Adrenal gland (tissue), 19 donors: ENCODE measurements at places on chromosomes 4 and X. TPM values are rescaled to one million over a fixed set of nuclear protein-coding genes. Genes with fewer than 3 reads are reported as not detected.
A peak's percentile ranks its signal among the peaks of the same experiment; 100 is the strongest.

- H3K36me3 ChIP-seq: no peaks in the 10 kb centered on the region
- H3K27ac ChIP-seq: no peak overlapping the region
- no peaks in the 10 kb centered on the region for H3K4me1 ChIP-seq
- H3K4me3 ChIP-seq: no peak overlapping the region
- no peak for DNase-seq
Observed at GRCh38 chr4:162457071-162457865, 293.5 kb upstream of the FSTL5 start.

DNA sequence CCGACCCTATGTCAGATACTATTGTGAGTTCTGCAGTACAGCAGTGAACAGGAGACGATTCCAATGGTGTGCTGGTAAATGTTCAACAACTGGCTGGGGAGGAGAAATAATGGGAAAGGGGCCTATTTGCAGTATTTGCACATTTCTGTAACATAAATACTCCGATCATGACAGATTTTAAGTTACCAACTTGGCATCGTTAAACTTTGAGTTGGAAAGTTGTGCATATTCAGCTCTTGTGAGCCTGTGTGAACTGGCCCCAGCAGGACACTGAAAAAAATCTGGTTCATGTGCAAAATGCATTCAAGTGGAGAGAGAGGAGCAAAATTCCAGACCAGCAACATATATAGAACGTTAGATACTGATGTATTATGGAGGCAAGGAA lies 175.0 kb downstream of the MAPK10 start:
- H3K4me1 ChIP-seq: no peaks in the 10 kb centered on the region
- H3K4me3 ChIP-seq: no peak overlapping the region
- no peak for DNase-seq
- H3K27me3 ChIP-seq: no peaks in the 10 kb centered on the region
- no peaks in the 10 kb centered on the region for H3K36me3 ChIP-seq

DNA sequence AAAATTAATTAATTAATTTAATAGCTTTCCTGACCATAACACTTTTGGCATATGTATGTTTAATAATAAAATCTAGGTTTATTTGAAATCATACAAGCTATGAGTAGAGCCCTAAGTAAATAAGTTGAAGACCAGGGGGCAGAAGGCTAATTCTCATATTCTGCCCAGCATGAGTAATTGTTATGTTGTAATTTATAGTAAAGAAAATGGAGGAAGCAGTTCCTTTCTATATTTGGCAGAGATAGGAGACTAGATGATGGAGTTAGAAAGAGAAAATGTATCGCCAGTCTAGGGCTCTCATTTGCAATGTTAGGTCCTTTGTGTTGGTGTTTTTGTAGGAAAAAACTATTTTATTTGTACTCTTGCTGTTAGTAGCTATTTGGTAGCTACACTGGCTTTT lies 89.1 kb downstream of the FNIP2 start:
- H3K36me3 ChIP-seq: no peaks in the 10 kb centered on the region
- no peak overlapping the region for H3K27ac ChIP-seq
- no peaks in the 10 kb centered on the region for H3K4me1 ChIP-seq
- no peaks in the 10 kb centered on the region for H3K27me3 ChIP-seq
- DNase-seq: no peak

GRCh38 chrX:82224961-82225360 lies 1023.1 kb downstream of the SH3BGRL start:
- no peak overlapping the region for H3K4me3 ChIP-seq
- H3K27me3 ChIP-seq: no peaks in the 10 kb centered on the region
- H3K36me3 ChIP-seq: no peaks in the 10 kb centered on the region
- no peaks in the 10 kb centered on the region for H3K4me1 ChIP-seq
- no peak overlapping the region for H3K27ac ChIP-seq

DNA sequence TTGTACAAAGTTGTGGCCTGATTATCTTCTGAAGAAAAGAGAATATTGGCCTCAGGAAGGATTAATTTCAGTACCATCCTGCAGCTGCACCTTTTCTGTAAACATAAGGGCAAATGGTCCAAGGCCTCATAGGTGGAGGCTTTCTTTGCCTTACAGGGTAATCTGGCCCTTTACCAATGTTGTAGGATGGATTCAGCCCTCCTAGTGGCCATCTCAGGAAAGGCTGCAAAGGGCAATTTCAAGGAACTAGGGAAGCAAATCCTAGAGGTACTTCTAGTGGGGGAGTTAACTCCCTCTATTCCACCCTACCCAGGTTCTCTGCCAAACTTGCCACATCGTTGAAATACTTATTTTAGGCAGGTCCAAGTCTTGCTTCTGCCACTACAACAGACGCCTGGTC lies 57.6 kb downstream of the UGT2B11 start:
- H3K4me3 ChIP-seq: no peak overlapping the region
- DNase-seq: no peak
- no peaks in the 10 kb centered on the region for H3K27me3 ChIP-seq
- no peak overlapping the region for H3K27ac ChIP-seq
- no peaks in the 10 kb centered on the region for H3K4me1 ChIP-seq

GRCh38 chr4:76694056-76694455 lies 203.9 kb downstream of the SOWAHB start:
- no peaks in the 10 kb centered on the region for H3K36me3 ChIP-seq
- H3K27ac ChIP-seq: no peak overlapping the region
- no peak for DNase-seq
- peaks cover 18% of the 10 kb centered on the region for H3K4me1 ChIP-seq
- H3K4me3 ChIP-seq: no peak overlapping the region

DNA sequence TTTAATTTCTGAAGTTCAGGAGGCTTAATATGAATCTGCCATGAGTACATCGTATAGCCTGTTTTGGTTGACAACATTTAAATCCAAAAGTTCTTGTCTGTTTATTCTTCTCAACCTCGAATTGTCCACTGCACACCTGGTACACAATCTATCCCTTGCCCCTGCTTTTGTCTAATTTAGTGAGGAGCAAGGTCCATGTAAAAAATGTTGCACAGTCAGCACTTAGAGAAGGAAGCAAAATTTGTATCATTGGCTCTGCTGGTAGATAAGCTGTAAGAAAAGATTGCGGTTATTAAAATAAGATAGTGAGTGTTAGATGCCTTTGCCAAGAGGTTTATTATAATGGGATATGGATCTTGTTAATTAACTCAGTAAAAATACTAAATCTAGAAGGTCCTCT lies 761.5 kb downstream of the RAPGEF2 start:
- H3K4me1 ChIP-seq: no peaks in the 10 kb centered on the region
- H3K36me3 ChIP-seq: no peaks in the 10 kb centered on the region
- no peaks in the 10 kb centered on the region for H3K27me3 ChIP-seq
- no peak overlapping the region for H3K4me3 ChIP-seq
- no peak overlapping the region for H3K27ac ChIP-seq
- no peak for DNase-seq

GRCh38 chr4:59247032-59247431 lies 1953.1 kb upstream of the ADGRL3 start:
- H3K27me3 ChIP-seq: no peaks in the 10 kb centered on the region
- H3K27ac ChIP-seq: no peak overlapping the region
- no peaks in the 10 kb centered on the region for H3K4me1 ChIP-seq
- no peak for DNase-seq
- H3K36me3 ChIP-seq: no peaks in the 10 kb centered on the region

GRCh38 chr4:82287720-82288119 lies 86.1 kb downstream of the HNRNPD start:
- no peaks in the 10 kb centered on the region for H3K36me3 ChIP-seq
- no peak overlapping the region for H3K27ac ChIP-seq
- H3K27me3 ChIP-seq: no peaks in the 10 kb centered on the region
- no peak for DNase-seq
- H3K4me3 ChIP-seq: no peak overlapping the region
- H3K4me1 ChIP-seq: no peaks in the 10 kb centered on the region

- no peak overlapping the region for H3K27ac ChIP-seq
Observed at GRCh38 chr4:184550476-184550875, 76.1 kb upstream of the IRF2 start.

GRCh38 chr4:58090539-58090938 lies 980.4 kb upstream of the IGFBP7 start:
- H3K4me3 ChIP-seq: no peak overlapping the region
- H3K36me3 ChIP-seq: no peaks in the 10 kb centered on the region
- H3K27ac ChIP-seq: no peak overlapping the region
- H3K27me3 ChIP-seq: no peaks in the 10 kb centered on the region
- H3K4me1 ChIP-seq: no peaks in the 10 kb centered on the region

- peaks cover 6% of the 10 kb centered on the region for H3K4me1 ChIP-seq
- H3K27ac ChIP-seq: peak within 1 kb of the TSS; percentile 68
- H3K27me3 ChIP-seq: peaks cover 63% of the 10 kb centered on the region
- peak; percentile 93 for DNase-seq
- H3K36me3 ChIP-seq: no peaks in the 10 kb centered on the region
Observed at GRCh38 chr4:173529477-173530325, at the start of gene HAND2. Gene HAND2 (minus strand): TSS chr4:173530229. CDS start chr4:173529289, 940 bp downstream.

DNA sequence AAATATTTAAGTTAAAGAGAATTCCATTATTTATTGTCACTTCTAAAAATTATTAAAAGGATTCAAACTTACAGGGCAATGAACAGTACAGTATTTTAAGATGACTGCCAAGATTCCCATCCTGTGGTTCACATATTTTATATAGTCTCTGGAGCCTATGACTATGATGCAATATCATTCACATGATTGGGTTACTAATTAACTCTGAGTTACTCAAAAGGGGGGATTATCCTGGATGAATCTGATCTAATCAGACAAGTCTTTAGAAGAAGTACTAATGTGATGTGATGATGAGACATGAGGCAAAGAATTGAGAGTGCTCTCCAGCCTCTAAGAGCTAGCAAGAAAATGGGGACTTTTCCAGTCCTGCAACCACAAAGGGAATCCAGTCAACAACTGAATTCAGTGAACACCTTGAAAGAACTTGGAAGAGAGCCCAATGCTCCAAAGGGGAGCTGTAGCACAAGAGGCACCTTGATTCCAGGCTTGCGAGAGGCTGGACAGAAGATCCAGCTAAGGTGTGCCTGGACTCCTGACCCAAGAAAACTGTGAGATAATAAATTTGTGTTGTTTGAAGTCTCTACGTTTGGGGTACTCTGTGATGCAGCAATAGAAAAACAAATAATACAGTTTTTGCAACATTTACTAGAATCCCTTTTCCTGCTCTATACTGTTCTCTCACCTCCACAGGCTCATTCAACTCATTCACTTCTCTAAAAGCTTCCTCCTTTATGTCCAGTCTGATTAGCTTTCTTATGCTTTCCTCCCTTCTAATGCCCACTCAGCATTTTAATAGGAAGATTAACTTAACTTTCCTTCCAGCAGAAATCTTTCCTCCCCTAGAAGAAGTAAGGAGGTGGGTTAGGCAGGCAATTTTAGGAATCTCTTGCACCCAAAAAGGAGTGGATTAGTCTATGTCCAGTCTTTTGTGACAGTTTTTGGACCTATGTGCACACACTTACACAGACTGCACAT lies 133.8 kb upstream of the LCORL start:
- no peak overlapping the region for H3K27ac ChIP-seq
- H3K27me3 ChIP-seq: no peaks in the 10 kb centered on the region
- no peak for DNase-seq
- no peaks in the 10 kb centered on the region for H3K36me3 ChIP-seq
- H3K4me1 ChIP-seq: no peaks in the 10 kb centered on the region

- no peaks in the 10 kb centered on the region for H3K36me3 ChIP-seq
- no peak overlapping the region for H3K4me3 ChIP-seq
- no peak overlapping the region for H3K27ac ChIP-seq
- peak; percentile 78 for DNase-seq
- H3K27me3 ChIP-seq: no peaks in the 10 kb centered on the region
Observed at GRCh38 chr4:182307746-182308145, 64.5 kb downstream of the TENM3 start.

- H3K27me3 ChIP-seq: no peaks in the 10 kb centered on the region
- no peaks in the 10 kb centered on the region for H3K4me1 ChIP-seq
- H3K4me3 ChIP-seq: no peak overlapping the region
- H3K27ac ChIP-seq: no peak overlapping the region
- H3K36me3 ChIP-seq: no peaks in the 10 kb centered on the region
Observed at GRCh38 chrX:5250106-5250505, 978.6 kb downstream of the NLGN4X start.

GRCh38 chrX:16979226-16979625 lies 32.8 kb downstream of the REPS2 start:
- no peak overlapping the region for H3K27ac ChIP-seq
- H3K4me3 ChIP-seq: no peak overlapping the region
- H3K36me3 ChIP-seq: no peaks in the 10 kb centered on the region
- no peaks in the 10 kb centered on the region for H3K4me1 ChIP-seq
- no peaks in the 10 kb centered on the region for H3K27me3 ChIP-seq

- H3K4me3 ChIP-seq: peak overlapping the region; percentile 61
- no peak for DNase-seq
- no peaks in the 10 kb centered on the region for H3K27me3 ChIP-seq
- H3K36me3 ChIP-seq: no peaks in the 10 kb centered on the region
Observed at GRCh38 chr4:47486231-47486673, 1.2 kb downstream of the ATP10D start.

GRCh38 chr4:5143940-5144339 lies 92.7 kb downstream of the STK32B start:
- H3K36me3 ChIP-seq: no peaks in the 10 kb centered on the region
- no peaks in the 10 kb centered on the region for H3K27me3 ChIP-seq

- no peak overlapping the region for H3K4me3 ChIP-seq
- H3K27ac ChIP-seq: no peak overlapping the region
- no peaks in the 10 kb centered on the region for H3K4me1 ChIP-seq
- H3K27me3 ChIP-seq: peaks cover 4% of the 10 kb centered on the region
- peak; percentile 71 for DNase-seq
Observed at GRCh38 chrX:13646154-13646549, 6.8 kb upstream of the TCEANC start.

GRCh38 chrX:145190801-145191389 lies 56.4 kb upstream of the SPANXN1 start:
- H3K27ac ChIP-seq: no peak overlapping the region
- H3K27me3 ChIP-seq: no peaks in the 10 kb centered on the region
- H3K4me1 ChIP-seq: no peaks in the 10 kb centered on the region
- no peak overlapping the region for H3K4me3 ChIP-seq

SHROOM3 gene
- 9.2 TPM for total RNA-seq

CITED1 gene
- total RNA-seq: not detected

MID2 gene
- 21.9 TPM for total RNA-seq

ETDA gene
- not detected for total RNA-seq

SLC2A9 gene
- total RNA-seq: 6.7 TPM

RLIM gene
- 54.4 TPM for total RNA-seq
